ENCODE measurements at places on chromosomes 5 and 9.
A peak's percentile ranks its signal among the peaks of the same experiment; 100 is the strongest.

DNA sequence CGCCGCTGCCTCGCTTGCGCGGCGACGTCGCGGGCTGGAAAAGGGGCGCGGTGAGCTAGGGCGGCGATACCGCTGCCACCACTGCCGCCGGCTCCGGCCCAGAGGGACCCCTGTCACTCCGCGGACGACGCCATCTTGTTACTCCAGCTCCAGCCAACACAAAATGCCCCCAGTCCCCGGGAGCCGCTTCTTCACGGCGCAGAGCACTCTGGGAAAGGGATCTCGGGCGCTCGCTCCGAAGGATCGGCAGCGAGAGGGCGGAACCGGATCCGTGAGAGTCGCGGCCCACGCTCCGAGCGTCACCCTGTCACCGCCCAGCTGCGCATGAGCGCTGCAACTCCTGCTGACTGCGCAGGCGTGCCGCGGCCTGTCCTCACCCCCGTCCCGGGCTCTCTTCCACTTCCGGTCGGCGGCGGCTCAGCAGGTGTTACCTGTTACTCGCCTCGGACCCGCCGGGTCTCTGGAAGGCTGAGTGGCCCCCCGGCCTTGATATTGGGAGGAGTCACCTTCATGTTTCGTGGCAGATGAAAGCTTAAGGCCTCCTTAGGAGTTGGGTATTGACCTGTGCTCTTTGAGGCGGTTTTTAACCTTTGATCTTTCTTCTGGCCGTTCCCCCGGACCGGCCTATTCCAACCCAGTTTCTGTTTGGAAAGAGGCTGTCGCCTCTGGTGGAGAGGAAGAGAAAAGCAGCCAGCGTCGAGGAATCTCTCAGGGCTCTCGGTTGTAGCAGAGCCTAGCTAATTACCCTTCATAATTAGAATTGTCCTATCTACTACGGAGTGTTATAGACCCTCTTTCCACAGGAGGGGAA lies at the start of gene CSNK1A1:
TSS of gene CSNK1A1 (minus strand) at position 213 of the 811 bp plus-strand sequence. CDS start 475 bp downstream, outside the sequence.
- DNase-seq: peak; percentile 98

- DNase-seq: no peak
These were observed 17.4 kb upstream of the CAMSAP1 start for GRCh38 chr9:135924628-135925338.

GRCh38 chr5:142455856-142456255 lies 131.0 kb upstream of the SPRY4 start:
- DNase-seq: no peak

GRCh38 chr5:72840041-72840440 lies 23.6 kb downstream of the TNPO1 start:
- no peak for DNase-seq

- DNase-seq: no peak
These were observed 18.0 kb downstream of the ORM2 start for GRCh38 chr9:114347675-114348074.

- DNase-seq: no peak
These were observed 2.2 kb downstream of the HSPA5 start for GRCh38 chr9:125238915-125239446.

DNA sequence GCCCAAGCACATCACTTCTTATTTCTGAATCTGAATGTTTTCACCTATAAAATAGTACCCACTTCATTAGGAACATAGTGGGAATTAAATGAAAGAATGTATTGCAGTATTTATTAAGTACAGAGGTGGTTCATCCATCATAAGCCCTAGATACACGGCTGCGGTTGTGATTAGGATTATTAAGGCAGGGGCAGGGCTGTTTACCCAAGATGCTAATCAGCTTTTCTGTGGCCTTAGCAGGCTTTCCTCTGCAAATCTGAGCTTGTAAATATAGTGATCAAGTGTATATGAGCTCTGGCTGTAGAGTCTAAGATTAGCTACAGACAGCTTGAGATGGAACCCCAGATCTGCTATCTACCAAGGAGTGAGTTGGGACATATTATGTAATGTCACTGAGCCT lies 124.1 kb upstream of the ADRA1B start:
- DNase-seq: no peak

- DNase-seq: no peak
These were observed 942.9 kb downstream of the CDH18 start for GRCh38 chr5:19044931-19045695.

Data from stimulated activated CD4-positive, alpha-beta T cell treated with anti-CD3 and anti-CD28 coated beads, Interleukin-15, amount 100 ng/mL, for 1 hour (primary cell).